ENCODE measurements at places on chromosomes 5 and 9. TPM values are rescaled to one million over a fixed set of nuclear protein-coding genes. Genes with fewer than 3 reads are reported as not detected.

DNA sequence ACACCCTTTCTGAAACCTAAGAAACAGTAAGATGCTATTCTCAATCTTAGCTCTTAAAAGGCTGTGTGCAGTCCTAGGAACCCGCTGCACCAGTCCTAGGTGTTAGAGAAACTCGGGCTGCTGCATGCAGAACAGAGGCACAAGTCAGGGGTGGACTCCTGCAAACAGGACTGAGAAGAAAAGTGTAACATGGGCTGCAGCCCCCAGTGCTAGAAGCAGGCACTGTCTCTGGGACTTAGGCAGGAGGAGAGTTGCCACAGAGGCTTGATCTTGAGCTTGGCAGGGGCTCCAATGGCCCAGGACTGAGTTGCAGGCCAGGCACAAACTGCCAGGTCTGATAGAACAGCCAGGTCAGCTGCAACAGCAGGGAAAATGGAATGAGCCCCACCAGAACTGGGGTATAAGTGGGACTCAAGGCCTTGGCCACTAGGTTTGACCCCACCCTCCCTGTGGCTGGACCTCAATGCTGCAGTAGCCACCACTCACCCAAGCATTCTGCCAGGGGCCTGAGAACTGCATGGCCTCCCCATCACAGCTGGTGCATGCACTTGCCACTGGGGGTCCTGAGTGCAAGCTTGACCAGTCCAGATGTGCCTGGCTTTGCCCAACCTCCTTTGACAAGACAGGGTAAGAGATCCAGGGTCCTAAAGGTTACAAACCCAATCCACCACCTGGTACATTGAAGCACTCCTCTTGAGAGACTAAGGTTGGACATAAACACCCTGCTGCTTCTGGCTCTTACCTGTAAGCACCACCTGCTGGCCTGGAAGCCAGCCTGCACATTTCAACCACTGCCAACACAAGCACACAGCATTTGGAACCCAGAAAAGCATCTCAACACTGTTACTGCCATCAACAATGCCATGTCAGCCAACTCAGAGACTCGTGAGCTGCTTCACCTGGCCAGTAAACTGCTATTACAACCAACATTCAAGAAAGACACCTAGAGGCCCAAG, 103.3 kb downstream of the FBXL17 start:
- no peak for DNase-seq

DNA sequence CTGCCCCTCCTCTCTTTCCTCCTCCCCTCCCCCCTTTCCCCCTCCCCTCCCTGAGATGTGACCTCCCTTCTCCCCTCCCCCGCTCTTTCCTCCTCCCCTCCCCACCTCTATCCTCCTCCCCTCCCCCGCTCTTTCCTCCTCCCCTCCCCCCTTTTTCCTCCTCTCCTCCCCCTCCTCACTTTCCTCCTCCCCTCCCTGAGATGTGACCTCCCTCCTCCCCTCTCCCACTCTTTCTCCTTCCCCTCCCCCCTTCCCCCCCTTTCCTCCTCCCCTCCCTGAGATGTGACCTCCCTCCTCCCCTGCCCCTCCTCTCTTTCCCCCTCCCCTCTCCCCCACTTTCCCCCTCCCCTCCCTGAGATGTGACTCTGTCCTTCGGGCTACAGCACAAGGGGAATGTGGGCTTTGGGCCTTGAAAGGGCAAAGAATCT, 169.8 kb downstream of the COL23A1 start:
- no peak for DNase-seq

GRCh38 chr9:90890146-90890810, 88.7 kb downstream of the SYK start:
- no peak for DNase-seq

DNA sequence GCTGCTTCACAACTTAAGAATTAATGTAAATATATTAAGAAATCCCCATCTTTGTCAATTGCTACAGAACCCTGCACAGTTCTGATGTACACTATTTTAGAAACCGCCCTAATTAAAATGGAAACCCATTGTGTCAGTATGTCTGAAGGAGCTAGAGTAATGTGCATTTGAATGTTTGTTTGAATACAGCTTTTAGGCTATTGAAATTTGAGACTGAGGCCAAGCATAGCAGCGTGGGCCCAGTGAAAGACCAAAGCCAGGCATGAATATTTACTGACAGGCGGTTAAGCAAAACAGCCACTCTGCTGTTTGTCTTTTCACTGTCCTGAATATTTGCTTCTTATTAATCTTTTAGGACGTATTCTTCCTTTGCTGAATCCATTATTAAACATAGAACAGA, 252.3 kb downstream of the IZUMO3 start:
- DNase-seq, result no peak

GRCh38 chr5:138517437-138517836, 25.6 kb downstream of the ETF1 start:
- DNase-seq, result no peak

DNA sequence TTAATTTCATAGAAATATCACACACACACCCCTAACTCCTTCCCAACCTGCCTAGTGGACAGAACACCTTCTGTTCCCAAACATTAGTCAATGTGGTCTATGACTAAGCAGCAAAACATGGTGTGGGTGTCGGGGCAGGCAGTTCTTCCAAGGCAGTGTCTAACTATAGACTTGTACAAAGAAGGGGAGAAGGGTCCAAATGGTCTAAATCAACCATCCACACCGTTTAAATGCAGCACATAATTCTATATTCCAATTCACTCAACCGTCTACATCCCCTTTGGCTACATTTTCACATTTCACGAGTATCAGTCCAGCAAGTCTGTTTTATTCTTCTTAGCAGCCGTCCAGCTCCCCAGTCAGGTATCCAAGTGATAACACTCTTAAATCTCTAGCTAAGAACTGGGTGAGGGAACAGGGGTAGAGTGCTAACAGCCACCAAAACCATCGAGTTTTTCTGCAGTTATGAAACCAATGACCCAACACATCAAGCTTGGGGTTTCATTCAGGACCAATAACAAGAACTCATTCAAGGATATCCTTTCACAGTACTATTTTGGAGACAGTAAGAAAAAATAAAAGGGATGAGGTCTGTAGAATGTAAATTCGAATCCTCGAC, 3.3 kb downstream of the ZNF608 start:
- DNase-seq, result no peak

DNA sequence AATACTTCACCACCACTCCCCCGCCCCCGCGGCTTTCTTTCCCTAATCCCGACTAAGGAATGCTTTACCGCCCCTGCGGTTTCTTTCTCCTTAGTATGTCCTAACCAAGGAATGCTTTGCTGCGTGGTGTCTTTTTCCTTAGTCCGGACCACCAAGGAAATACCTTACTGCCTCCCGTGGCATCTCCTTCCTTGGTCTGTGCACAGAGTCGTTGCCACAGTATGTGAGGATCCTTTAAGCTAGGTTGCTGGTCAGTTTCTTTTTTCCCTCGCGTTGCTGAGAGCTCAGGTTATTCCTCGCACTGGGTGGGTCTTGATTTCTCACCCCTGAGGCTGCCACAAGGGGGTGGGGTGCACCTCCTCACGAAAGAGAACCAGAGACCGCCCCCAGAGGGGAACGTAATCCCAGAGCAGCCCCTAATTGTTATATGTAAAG, 309.4 kb downstream of the NR3C1 start:
- peak; percentile 91 for DNase-seq

GRCh38 chr9:13500034-13500433, 220.5 kb upstream of the MPDZ start:
- DNase-seq, result no peak

DNA sequence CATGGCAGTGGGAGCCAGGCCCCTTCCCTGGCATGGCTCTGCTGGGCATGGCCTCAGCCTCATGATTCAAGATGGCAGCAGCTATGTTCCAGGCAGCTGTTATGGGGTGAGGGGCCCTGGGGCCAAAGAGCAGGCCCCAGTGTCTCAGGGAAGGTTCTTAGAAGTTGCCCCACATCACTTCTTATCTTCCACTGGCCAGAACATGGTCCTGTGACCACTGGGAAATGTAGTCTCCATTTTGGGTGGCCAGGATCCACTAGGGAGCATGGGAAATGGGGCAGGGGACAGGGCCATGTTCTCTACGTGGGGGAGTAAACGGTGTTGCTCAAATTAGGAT, 18.3 kb downstream of the SUSD3 start:
- DNase-seq, result no peak

DNA sequence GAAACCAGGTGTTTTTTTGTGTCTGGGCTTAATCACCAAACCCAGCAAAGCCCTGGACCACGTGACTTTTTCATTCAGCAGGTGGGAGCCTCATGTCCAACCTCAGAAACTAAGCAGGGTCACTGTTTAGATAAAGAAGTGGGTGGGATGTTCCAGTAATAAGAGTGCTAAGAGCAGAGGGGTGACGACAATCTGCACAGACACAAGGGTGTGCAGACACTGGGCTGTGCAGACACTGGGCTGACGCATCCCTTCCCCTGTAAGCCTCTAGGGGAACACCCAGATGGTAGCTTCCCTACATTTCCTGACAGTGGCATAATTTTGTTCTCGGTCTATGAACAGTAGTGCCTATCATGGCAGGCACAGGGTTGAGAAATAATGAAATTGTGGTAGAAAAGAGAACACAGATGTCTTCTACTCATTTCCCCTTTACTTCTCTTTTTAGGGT, 85.1 kb downstream of the SAXO1 start:
- DNase-seq, result no peak

GRCh38 chr9:98905015-98905414, 38.7 kb upstream of the COL15A1 start:
- no peak for DNase-seq

DNA sequence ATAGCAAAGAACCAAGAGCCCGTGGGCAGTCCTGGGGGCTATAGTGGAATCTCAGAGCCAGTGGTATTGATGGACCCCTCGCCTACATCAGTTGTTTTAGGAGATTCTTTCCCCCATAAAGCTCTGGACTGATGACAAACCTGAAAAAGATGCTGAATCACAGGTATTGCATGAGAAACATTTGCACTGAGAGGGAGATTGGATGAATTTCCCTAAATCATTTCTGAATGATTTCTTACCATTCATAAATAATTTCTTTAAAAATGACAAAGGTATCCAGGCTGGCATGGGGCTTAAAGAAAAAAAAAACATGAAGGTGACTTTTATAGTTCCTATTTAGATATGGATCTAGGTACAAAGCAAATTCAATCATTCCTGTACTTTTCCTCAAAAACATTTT, 54.0 kb upstream of the SLIT3 start:
- DNase-seq, result no peak

DNA sequence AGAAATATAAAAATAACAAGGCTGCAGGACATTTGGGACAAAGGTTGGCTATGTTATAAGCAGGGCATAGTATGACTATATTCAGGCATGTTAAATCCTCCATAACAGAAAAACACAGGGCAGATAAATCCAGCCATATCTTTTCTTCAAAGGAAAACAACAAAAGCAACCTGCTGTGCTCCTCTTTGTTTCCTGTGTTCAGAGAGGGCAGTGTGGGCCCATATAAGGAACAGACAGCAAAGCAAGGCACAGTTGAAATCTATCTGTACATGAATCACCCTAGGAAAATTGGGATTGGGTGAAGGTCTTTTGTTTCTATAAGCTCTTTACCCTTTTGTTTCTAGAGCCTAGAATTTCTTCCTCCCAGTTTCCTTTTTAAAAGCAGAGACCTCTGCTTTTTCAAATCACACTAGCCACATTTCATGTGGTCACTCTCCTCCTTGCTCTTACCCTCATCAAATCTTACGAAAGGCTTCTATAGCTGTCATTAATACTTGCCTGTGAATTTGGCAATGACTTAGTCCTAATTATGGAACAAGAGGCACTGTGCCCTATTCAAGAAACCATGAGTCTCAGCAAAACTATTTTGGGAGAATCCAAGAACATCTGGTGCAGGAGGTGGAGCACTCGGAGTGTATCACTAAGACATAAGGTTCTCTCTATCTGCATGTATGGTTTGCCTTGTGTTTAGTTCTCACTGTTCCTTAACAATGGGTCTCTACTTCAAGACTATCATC, 1.8 kb downstream of the GZMA start:
- DNase-seq, result no peak

DNA sequence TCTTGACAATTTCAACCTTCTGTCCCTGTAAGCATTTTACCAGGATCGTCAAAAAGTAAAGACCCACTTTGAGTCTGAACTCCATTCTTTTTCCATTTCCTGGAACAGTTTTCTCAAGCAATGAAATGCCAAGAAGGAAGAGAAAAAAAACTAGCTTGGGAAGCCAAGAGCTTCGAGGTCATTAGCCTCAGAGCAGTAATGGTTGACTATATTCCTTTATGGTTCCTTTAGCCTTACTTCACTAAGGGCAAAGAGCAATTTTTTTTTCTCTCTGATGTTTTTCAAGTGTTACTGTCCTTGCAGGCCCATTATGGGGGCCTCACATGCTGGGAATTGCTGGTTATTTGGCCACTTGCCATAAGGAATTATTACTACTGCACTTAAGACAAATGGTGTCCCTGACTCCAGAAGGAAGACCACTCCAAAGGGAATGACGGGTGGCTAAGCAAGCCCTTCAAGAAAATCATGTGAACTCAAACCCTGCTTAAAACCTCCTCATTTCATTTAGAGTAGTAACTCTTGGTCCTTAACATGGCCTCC, 37.1 kb downstream of the BNC2 start:
- DNase-seq, result no peak

DNA sequence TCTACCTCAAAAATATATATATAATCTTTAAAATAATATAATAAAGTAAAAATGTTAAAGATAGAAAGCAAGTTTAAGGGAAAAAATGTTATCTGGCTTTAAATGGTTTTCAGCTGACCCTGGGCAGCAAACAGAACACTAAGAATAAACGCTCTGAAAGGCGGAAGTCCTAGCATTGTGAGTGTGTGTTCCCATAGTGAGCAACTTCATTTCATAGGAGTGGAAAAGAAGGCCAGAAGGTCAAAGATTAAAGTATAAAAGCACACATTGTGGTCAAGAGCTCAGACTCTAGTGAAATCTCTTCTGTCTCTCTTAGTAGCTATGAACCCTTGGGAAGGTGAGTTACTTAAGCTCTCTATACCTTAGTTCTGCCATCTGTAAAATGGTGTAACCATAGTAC, 374.4 kb downstream of the ENC1 start:
- no peak for DNase-seq

- no peak for DNase-seq
Measured at GRCh38 chr5:157892974-157893373, 34.0 kb upstream of the CLINT1 start.

MBLAC2 gene
- 5.6 TPM for total RNA-seq

TTC39B gene
- total RNA-seq, result 8.3 TPM

GARIN3 gene
- not detected for total RNA-seq

BDP1 gene
- total RNA-seq, result 25.6 TPM

DMRT3 gene
- not detected for total RNA-seq

RGS7BP gene
- total RNA-seq, result 3.5 TPM

TAL2 gene
- not detected for total RNA-seq

ARL14EPL gene
- total RNA-seq, result not detected

All from esophagus muscularis mucosa (tissue), 4 donors.